ENCODE measurements at places on chromosomes 5 and 9.

DNA sequence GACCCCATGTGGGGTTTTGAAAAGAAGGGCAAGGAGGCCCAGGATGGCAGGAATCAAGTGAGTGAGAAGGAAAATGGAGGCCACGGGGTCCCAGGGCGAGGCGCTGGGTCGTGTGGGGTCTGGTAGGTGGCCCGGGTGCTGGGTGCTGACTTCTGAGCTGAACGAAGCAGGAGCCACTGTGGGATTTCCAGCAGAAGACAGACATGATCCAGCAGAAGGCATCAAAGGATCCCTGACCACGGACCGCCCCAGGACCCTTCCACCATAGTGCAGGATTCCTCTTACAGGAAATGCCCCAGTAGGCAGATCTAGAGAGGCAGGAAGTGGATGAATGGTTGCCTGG is 106.7 kb downstream of the ADAMTS2 start:
- no peak for DNase-seq

DNA sequence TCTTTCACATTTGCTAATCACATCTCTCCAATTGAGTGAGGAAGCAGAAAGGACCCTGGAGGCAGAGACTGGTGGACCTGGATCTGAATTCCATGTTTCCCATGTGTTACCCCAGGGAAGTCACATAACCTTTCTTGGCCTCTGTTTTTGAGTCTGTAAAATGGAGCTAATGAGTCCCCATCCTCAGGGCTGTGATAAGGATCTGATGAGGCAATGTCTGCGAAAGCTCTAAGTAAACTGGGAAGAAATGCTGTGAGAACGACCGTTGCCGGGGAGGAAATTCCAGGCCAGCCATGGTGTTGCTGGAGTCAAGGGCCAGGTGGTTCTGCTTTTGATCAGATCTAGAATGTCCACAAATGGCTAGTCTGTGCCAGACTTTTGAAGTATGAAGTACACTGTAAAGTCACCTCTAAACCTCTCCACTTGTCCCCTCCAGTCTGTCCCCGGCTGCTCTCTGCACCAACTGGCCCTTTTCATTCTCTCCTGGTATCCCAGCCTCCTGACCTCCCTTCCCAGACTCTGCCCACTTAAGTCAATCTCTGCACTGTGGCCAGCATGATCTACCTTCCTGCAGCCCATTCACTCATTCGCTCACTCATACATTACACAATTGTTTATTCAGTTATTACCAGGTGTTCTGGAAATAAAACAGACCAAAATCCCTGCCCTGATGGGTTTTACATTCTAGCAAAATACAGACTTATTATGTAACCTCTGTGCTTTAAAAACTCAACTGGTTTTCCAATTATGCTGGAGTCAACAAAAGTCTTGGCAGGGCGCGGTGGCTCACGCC is 32.5 kb upstream of the N4BP3 start:
- DNase-seq = no peak

DNA sequence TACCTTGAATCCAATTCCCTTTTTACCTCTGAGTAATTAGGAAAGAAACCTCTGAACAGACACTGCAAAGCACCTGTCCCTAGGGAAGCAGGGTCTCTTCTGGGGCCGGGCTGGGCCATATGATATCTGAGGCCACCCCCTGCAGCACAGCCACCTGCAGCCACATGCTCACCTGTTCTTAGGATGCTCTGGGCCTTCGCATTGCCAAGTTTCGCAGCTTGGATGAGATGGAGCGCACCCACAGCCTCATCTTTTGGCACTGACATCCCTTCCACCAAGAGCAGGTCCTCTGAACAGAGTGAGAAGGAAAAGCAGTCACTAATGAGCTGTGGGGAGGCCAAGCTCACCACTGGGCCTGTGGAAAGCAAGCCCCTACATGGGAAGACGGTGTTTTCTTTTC is 27.3 kb downstream of the CLTA start:
- no peak for DNase-seq

GRCh38 chr5:82106207-82106606 is 134.4 kb downstream of the ATG10 start:
- DNase-seq = peak; percentile 32

DNA sequence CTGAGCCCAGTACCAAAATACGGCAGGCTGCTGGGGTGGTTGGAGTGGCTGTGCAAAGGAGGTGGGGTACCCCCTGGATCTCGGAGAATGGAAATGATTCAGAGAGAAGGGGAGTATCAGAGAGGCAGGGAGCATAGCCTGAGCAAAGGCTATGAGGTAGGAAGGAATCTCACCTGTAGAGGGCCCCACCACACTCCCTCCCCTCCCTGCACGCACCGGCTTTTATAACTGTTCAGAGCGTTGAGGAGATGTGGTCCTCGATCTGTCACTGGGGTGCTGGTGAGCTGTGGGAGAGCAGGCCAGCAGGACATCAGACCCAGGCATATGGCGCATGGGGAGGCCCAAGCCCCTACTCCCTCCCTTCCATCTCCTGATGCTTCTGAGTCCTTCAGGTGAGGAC is 13.2 kb downstream of the PHF19 start:
- no peak for DNase-seq

DNA sequence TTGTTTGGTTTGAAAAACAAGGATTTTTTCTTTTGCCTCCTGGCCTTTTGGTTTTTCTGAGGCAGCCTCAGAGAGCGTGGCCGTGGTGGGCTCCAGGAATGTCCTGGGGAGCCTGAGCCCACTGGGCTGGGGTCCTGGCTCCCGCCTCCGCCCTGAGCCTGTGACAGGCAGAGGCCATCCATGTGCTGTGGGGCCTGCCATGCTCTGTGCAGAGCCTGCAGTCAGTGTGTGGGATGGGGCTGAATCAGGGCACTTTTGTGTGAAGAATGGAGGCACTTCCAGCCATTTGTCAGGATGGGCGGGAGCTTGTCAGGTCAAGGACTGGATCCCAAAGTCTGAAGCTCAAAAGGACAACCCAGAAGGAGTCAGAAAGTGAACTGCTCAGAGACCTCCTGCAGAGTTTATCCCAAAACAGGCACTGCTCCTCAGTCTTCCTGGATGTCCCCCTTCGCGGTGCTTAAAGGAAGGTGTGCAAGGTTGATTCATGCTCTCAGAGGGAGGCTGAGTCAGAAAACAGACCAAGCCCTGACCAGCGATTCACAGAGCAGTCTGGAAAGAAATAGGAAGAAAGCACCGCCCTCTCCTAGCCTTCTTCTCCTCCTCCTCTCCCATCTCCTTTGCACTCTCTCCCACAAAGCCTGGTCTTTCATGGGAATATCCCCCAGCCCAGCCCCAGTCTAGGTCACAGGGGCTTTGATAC is 53.2 kb downstream of the MVB12B start:
- peak; percentile 47 for DNase-seq

GRCh38 chr9:126620478-126620877 is 6.8 kb downstream of the LMX1B start:
- no peak for DNase-seq

GRCh38 chr9:78783743-78784142 is 486.8 kb downstream of the PSAT1 start:
- no peak for DNase-seq

DNA sequence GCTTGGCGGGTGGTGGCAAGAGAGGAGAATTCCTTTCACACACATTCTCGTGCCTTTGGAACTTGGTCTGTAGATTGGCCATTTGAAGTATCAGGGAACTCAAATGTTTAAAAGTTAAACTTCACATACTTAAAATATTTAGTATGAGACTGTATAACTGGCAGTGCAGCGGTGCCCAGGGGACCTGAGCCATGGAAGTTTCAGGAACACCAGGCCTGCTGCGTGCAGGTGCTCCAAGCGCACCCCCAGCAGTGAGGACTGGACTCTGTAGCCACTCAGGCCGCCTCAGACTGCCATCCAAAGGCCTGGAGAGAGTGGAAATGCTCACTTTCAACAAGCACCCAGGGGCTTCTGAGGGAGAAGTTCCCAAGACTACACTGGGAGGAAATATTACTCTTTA is 273.5 kb upstream of the IRX2 start:
- no peak for DNase-seq

GRCh38 chr5:39005566-39006232 is 68.5 kb downstream of the RICTOR start:
- DNase-seq = peak; percentile 22

- DNase-seq = peak; percentile 18
These were observed 105.1 kb downstream of the EHMT1 start for GRCh38 chr9:137723783-137724445.

DNA sequence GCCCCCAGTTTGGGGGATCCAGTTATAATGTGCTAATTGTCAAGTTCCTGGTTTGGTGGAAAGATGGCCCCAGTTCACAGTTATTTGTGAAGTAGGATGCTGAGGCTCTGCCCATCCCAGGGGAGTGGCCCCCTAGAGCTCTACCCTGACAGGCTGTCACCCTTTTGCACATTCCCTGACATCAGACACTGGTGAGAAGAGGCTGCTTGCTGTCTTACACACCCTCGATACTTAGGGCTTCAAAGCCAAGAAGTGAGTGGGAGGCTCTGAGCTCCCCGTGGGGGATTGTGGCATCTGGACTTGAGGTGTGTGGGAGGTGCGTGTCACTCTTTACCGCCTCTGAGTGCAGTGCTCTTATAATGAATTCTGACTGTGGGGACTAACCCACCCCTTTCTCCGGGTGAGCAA is 168.5 kb downstream of the DOCK2 start:
- peak; percentile 61 for DNase-seq

GRCh38 chr9:85716031-85716877 is 25.5 kb downstream of the AGTPBP1 start:
- no peak for DNase-seq

DNA sequence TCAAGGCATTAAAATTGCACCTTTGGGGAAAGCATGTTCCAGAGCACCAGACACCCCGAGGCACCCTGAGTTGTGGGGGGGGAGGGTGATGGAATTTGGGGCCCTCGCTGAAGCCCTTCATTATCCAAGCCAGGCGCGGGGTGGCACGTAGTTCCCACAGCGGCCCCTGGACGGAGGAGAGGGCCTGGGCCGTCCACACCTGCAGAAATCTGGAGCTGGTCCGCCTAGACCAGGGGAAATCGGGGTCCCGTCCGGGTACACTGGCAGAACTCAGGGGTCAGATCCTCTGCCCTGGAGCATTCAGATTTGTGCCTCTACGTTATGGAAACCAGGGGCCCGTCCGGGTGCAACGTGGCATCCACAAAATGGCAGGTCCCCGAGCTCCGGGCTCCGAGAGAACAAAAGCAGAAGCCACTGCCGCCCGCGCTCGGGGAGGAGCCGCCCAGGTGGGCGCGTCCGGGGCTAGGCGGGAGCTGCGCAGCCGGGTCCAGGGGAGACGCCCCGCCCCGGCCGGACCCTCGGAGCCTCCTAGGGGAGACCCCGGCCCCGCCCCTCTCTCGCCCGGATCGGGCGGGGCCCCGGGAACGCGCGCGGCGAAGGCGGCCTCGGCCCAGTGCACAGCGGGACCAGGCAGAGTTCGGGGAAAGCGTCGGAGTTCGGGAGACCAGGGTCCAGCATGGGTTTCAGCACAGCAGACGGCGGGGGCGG is at the start of gene PLEKHG4B:
PLEKHG4B (plus strand) TSS at position 613 of the 708 bp plus-strand sequence; CDS start at position 677, 64 bp downstream.
- DNase-seq = no peak
